CD8-positive, alpha-beta memory T cell (primary cell): ENCODE measurements at places on chromosomes 4 and X.
A peak's percentile ranks its signal among the peaks of the same experiment; 100 is the strongest.

GRCh38 chr4:27085396-27085795, 224.8 kb downstream of the STIM2 start:
- H3K36me3 ChIP-seq: no peaks in the 10 kb centered on the region
- H3K4me3 ChIP-seq: no peak overlapping the region
- H3K4me1 ChIP-seq: peaks cover 11% of the 10 kb centered on the region
- DNase-seq: no peak

DNA sequence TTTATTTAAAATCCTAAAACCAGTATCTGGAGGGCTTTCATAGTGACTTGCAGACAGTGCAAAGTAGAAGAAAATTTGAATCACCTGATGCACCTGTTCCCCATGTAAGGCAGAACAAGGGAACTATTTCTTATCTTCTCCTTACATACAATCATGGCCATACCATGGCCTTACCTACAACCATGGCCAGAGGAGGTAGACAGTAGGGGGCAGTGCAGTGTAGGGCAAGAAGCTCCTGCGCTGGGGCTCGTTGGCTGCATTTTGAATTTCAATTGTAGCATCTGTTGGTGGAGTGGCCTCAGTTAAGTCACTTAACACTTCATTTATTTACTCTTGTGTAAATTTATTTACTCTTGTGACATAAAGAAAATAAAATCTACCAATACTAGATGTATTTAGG, 33.0 kb downstream of the GALNTL6 start:
- H3K36me3 ChIP-seq: no peaks in the 10 kb centered on the region
- H3K4me3 ChIP-seq: no peak overlapping the region
- DNase-seq: no peak
- no peaks in the 10 kb centered on the region for H3K4me1 ChIP-seq

DNA sequence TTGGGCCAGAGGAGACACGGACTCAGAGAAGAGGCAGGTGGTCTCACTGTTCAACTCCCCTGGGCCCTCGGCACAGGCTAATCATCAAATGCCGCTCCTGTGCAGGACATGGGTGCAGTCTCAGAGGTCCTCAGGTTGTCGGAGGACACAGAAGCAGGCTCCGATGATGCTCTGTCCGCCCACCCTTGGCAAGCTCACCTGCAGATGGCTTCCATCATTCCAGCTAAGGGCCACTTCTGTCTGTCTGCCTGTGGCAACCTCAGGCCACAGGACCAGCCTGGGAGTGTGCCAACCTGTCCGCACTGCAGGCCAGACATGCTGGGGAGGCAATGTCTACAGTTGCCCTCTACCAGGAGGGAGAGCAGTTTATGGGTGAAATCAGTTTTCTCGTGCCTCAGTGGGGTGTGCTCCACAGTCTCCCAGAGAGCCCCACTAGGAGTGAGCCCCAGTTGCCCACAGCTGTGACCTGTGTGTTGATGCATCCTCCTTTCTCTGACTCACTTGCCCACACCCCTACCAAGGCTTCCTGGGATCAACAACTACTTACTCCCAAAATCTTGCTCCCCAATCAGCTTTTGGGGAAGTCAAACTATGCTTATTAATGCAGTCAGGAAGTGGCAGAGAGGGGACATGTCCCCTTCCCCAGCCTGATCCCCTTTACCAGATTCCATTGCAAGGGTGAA, 55.9 kb downstream of the HTRA3 start:
- H3K4me1 ChIP-seq: no peaks in the 10 kb centered on the region
- no peak overlapping the region for H3K27ac ChIP-seq
- DNase-seq: no peak
- no peak overlapping the region for H3K4me3 ChIP-seq
- no peaks in the 10 kb centered on the region for H3K27me3 ChIP-seq
- no peaks in the 10 kb centered on the region for H3K36me3 ChIP-seq

DNA sequence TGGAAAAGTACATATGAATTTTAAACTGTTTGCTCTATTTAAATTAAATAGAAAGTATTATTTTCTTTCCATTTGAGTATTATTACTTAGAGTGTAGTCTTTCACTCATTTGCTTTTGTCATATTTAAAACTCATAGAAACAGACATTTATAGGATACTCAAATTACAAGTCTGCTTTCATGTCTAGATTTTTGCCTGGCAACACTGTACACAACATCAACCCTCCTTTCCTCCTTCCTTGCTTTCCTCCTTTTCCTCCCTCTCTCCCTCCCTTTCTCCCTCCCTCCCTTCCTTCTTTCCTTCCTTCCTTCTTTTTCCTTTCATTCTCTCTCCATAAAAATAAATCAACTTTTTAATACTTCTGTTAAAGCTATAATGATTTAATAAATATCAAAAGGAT, 2361.2 kb downstream of the ARAP2 start:
- no peaks in the 10 kb centered on the region for H3K4me1 ChIP-seq
- H3K27ac ChIP-seq: no peak overlapping the region
- no peaks in the 10 kb centered on the region for H3K36me3 ChIP-seq

- H3K36me3 ChIP-seq: no peaks in the 10 kb centered on the region
- H3K27me3 ChIP-seq: no peaks in the 10 kb centered on the region
- H3K27ac ChIP-seq: no peak overlapping the region
- DNase-seq: no peak
- no peaks in the 10 kb centered on the region for H3K4me1 ChIP-seq
- H3K4me3 ChIP-seq: no peak overlapping the region
Observed at GRCh38 chr4:89447543-89447942, 139.9 kb upstream of the GPRIN3 start.

DNA sequence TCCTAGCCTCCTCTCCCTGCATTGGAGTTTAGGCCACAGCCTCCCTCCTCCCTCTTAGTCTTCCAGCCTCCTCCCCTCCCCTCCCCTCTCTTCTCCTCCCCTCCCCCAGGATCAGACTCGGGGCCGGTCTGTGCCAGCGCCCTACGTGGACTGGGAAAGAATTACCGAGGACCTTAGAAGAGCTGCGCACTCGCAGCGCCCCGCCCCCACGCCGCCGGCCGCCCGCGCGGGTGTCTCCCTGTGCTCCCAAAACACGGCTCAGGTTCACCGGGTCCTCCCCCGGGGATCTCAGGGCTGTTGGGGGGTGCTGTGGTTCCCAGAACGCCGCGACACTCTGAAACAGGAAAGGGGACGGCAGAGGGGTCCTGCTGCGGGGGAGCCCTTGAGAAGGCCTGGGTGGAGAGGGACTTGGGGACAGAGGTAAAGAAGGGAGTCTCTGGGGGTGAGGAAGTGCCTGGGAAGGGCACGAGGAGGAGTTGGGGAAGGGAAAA, 122.3 kb upstream of the TBL1X start:
- peak; percentile 71 for DNase-seq
- no peaks in the 10 kb centered on the region for H3K36me3 ChIP-seq
- H3K27me3 ChIP-seq: no peaks in the 10 kb centered on the region
- H3K4me1 ChIP-seq: peaks cover 27% of the 10 kb centered on the region

GRCh38 chrX:130098210-130098552, 12.1 kb downstream of the ELF4 start:
- H3K27ac ChIP-seq: peak overlapping the region; percentile 9
- H3K4me3 ChIP-seq: no peak overlapping the region
- no peaks in the 10 kb centered on the region for H3K27me3 ChIP-seq
- H3K4me1 ChIP-seq: peaks cover 60% of the 10 kb centered on the region

DNA sequence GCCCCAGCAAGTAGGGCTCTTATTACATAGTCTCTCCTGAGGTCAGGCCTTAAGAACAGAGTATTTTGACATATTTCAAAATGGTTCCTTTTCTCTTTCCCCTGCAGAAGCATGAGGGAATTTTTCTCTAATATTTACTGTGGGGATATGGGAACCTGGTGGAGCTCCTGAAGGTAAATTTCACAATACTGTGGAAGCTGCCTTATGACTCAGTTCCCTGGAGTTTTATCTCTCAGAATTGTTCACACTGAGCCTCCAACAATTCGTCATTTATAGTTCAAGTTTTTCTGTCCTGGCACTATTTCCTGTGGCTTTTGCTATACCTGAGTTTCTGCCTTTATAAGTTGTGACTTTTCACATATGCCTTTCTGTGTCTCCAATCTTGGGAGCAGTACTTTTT, 607.2 kb upstream of the NDST4 start:
- H3K4me1 ChIP-seq: no peaks in the 10 kb centered on the region
- H3K36me3 ChIP-seq: no peaks in the 10 kb centered on the region
- H3K4me3 ChIP-seq: no peak overlapping the region

DNA sequence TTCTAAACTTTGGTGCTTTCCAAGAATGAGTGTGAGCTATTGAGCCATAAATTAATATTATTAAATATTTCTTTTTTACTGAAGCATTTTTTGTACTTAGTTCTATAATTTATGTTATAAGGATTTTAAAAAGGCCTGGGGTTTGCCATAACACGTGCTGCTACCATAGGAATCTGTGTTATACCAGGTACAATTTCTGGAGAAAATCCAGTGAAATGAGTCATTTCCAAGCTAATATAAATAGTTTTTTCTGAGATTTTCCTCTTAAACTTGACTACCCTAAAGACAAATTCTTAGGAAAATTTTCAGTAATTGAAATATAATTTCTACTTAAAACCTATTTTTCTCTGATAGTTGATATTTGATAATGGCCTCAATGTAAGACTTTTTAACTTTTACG, 130.8 kb downstream of the TLL1 start:
- H3K4me3 ChIP-seq: no peak overlapping the region
- H3K27me3 ChIP-seq: no peaks in the 10 kb centered on the region
- H3K27ac ChIP-seq: no peak overlapping the region
- H3K36me3 ChIP-seq: no peaks in the 10 kb centered on the region

DNA sequence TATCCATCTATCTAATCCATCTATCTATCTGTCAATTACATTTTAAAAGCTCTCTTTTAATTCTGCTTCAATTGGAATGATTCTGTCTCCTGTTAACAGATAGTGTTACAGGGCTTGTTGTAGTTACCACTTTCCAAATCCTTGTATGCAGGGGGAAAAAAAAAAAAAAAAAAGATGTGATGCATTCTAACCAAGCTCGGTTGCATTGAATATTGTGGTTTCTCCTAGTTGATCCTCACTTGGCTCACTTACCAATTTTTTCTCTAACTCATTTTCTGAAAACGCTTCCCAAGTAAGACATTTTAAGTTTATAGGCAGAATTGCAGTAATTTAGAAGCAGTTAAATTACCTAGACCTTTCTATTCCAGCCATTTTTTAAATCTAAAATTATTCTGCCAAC, 327.9 kb upstream of the PITX2 start:
- no peaks in the 10 kb centered on the region for H3K27me3 ChIP-seq
- no peak overlapping the region for H3K27ac ChIP-seq
- no peak for DNase-seq
- H3K4me1 ChIP-seq: no peaks in the 10 kb centered on the region
- H3K4me3 ChIP-seq: no peak overlapping the region

GRCh38 chr4:150510176-150510865, 71.6 kb upstream of the MAB21L2 start:
- H3K27me3 ChIP-seq: no peaks in the 10 kb centered on the region
- DNase-seq: no peak
- no peaks in the 10 kb centered on the region for H3K4me1 ChIP-seq
- no peak overlapping the region for H3K27ac ChIP-seq
- no peaks in the 10 kb centered on the region for H3K36me3 ChIP-seq

DNA sequence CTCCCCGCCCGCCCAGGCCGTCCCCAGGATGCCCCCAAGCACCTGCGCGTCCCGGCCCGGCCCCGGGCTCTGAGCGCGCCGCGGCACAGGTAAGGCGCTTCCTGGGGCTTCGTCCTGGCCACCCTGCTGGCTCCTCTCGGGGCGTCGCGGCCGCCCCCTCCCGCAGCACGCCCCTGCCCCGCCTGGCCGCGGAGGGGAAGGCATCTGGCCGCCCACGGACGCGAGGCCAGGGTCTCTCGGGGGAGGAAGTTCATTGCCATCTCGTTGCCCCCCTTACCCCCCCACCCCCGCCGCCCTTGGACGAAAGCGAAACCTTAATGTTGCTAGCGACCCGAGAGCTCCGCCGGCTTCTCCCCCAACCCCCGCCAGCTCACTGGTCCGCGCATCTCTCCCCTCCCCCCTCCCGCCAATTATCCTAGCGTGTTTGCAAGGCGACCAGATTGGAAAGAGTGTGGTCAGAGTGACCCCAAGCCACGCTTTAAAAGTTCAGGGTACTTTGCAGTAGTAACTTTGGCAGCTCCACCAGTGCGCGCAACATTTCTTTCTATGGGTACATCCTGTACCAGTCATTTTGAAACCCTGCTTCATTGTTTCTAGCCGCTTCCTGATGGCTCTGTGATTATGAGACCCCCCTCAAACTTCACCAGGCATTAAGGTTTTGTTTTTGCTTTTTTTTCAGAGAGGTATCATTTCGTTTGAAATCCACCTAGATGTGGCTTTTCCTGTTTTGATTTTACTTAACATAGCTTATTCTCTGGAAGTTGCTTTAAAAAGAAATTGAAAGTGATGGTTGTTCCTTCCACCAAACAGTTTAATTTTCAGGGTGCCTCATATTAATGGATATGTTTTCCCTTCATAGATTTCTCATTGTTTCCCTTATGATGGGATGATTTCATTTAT, 626 bp downstream of the TBC1D1 start:
- H3K27me3 ChIP-seq: no peaks in the 10 kb centered on the region
- peak overlapping the region; percentile 53 for H3K27ac ChIP-seq
- DNase-seq: peak; percentile 71
- H3K4me1 ChIP-seq: peaks cover 23% of the 10 kb centered on the region
- H3K4me3 ChIP-seq: peak overlapping the region; percentile 78
- H3K36me3 ChIP-seq: no peaks in the 10 kb centered on the region

GRCh38 chrX:12946838-12947544, 27.9 kb upstream of the TMSB4X start:
- H3K4me1 ChIP-seq: peaks cover 50% of the 10 kb centered on the region
- peak; percentile 49 for DNase-seq
- no peaks in the 10 kb centered on the region for H3K36me3 ChIP-seq
- H3K27me3 ChIP-seq: no peaks in the 10 kb centered on the region

GRCh38 chrX:57821703-57822387, 88.4 kb downstream of the ZXDA start:
- no peaks in the 10 kb centered on the region for H3K27me3 ChIP-seq
- H3K27ac ChIP-seq: no peak overlapping the region
- H3K4me3 ChIP-seq: no peak overlapping the region
- no peaks in the 10 kb centered on the region for H3K4me1 ChIP-seq
- DNase-seq: peak; percentile 33

- no peaks in the 10 kb centered on the region for H3K36me3 ChIP-seq
- H3K4me3 ChIP-seq: no peak overlapping the region
- no peak for DNase-seq
Observed at GRCh38 chr4:185304541-185304940, 91.2 kb downstream of the LRP2BP start.

DNA sequence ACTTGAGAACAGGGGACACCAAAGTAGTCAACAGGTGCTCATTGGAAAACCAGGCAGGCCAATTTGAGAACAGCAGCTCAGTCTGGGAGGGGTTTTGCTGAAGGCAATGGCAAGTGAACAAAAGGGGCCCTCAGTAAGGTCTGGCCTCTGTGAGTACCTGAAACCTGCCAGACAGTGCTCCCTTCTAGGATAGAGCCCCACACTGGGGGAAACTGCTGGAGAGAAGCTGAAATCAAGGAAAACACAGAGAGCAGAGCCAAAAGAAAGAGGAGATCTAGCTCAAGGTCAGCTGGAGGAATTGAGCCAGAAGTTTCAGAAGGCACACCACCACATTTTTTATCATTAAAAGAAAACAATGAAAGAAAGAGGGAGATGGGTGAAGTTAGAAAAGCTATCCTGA, 28.2 kb downstream of the PNMA6E start:
- no peaks in the 10 kb centered on the region for H3K36me3 ChIP-seq
- no peaks in the 10 kb centered on the region for H3K27me3 ChIP-seq
- no peaks in the 10 kb centered on the region for H3K4me1 ChIP-seq
- no peak for DNase-seq
- H3K27ac ChIP-seq: no peak overlapping the region

- H3K4me3 ChIP-seq: no peak overlapping the region
- H3K4me1 ChIP-seq: no peaks in the 10 kb centered on the region
- no peak overlapping the region for H3K27ac ChIP-seq
- no peaks in the 10 kb centered on the region for H3K27me3 ChIP-seq
Observed at GRCh38 chr4:163866728-163867315, 372.3 kb downstream of the TMA16 start.

GRCh38 chr4:165177725-165178666, 29.4 kb upstream of the KLHL2 start:
- no peak for DNase-seq
- H3K27ac ChIP-seq: no peak overlapping the region
- H3K36me3 ChIP-seq: no peaks in the 10 kb centered on the region
